ENCODE measurements at places on chromosomes 12 and 14. TPM values are rescaled to one million over a fixed set of nuclear protein-coding genes. Genes with fewer than 3 reads are reported as not detected.

ACOT4 gene
- 0.49 TPM for total RNA-seq

ABCC9 gene
- total RNA-seq = 0.16 TPM

HOXC13 gene
- total RNA-seq = not detected

CHGA gene
- not detected for total RNA-seq

KRT83 gene
- not detected for total RNA-seq

TMEM132C gene
- total RNA-seq = 8.7 TPM

STAB2 gene
- total RNA-seq = not detected

SCN8A gene
- 0.16 TPM for total RNA-seq

ZNF605 gene
- 4.5 TPM for total RNA-seq

IPO4 gene
- total RNA-seq = 39.0 TPM

SYNJ2BP gene
- 11.9 TPM for total RNA-seq

LPAR5 gene
- not detected for total RNA-seq

SYNE3 gene
- total RNA-seq = 15.9 TPM

BIN2 gene
- total RNA-seq = not detected

TMCC3 gene
- total RNA-seq = 0.36 TPM

SMIM41 gene
- not detected for total RNA-seq

ESR2 gene
- total RNA-seq = not detected

PLBD1 gene
- 2.1 TPM for total RNA-seq

DEGS2 gene
- not detected for total RNA-seq

FGF6 gene
- not detected for total RNA-seq

TMEM30B gene
- 0.18 TPM for total RNA-seq

AP5M1 gene
- 17.1 TPM for total RNA-seq

CFAP54 gene
- 2.9 TPM for total RNA-seq

HOXC11 gene
- total RNA-seq = not detected

OTUB2 gene
- total RNA-seq = 1.5 TPM

All from cardiac atrium fibroblast (primary cell).